H1 (cell line): ENCODE measurements at places on chromosomes 11 and 22. TPM values are rescaled to one million over a fixed set of nuclear protein-coding genes. Genes with fewer than 3 reads are reported as not detected.

C11orf91 gene
- not detected in 2 replicates for total RNA-seq

LDLRAD3 gene
- 18.6 and 22.6 TPM in 2 replicates for total RNA-seq

CEP126 gene
- 1.3 and 1.9 TPM in 2 replicates for total RNA-seq

PLA2G6 gene
- 13.2 and 14.2 TPM in 2 replicates for total RNA-seq

KLHDC7B gene
- not detected in 2 replicates for total RNA-seq

SEC14L6 gene
- 0.63 and 0.80 TPM in 2 replicates for total RNA-seq

APOL3 gene
- total RNA-seq, result not detected in 2 replicates

TIMP3 gene
- 4.7 and 4.8 TPM in 2 replicates for total RNA-seq

P4HA3 gene
- not detected in 2 replicates for total RNA-seq

NPAS4 gene
- 0.88 and 0.99 TPM in 2 replicates for total RNA-seq

C1QTNF5 gene
- 1.5 and 2.2 TPM in 2 replicates for total RNA-seq

C22orf31 gene
- not detected in 2 replicates for total RNA-seq

ENTHD1 gene
- total RNA-seq, result not detected in 2 replicates

TMEM191C gene
- total RNA-seq, result 0.74 and 1.3 TPM in 2 replicates

APOA5 gene
- 0.15 and 0.21 TPM in 2 replicates for total RNA-seq

MOGAT2 gene
- total RNA-seq, result not detected in 2 replicates

KRTAP5-11 gene
- total RNA-seq, result not detected in 2 replicates

TMX2 gene
- 100.0 and 104 TPM in 2 replicates for total RNA-seq

VPS11 gene
- total RNA-seq, result 15.5 and 16.6 TPM in 2 replicates

PTGDR2 gene
- 0.11 TPM in 1 of 2 replicates, not detected in the other for total RNA-seq

TREH gene
- not detected in 2 replicates for total RNA-seq

GGTLC3 gene
- total RNA-seq, result not detected in 2 replicates

COPB1 gene
- 71.0 and 72.1 TPM in 2 replicates for total RNA-seq

PHOX2A gene
- total RNA-seq, result 0.19 TPM in 1 of 2 replicates, not detected in the other
